ENCODE measurements at places on chromosomes 7 and 10. TPM values are rescaled to one million over a fixed set of nuclear protein-coding genes. Genes with fewer than 3 reads are reported as not detected.

Gene RSPH10B
- not detected for polyA plus RNA-seq

Gene DDC
- polyA plus RNA-seq, result not detected

Gene PRKRIP1
- 76.3 TPM for polyA plus RNA-seq

Gene METTL2B
- 21.3 TPM for polyA plus RNA-seq

Gene TDRD1
- polyA plus RNA-seq, result not detected

Gene PTER
- 3.3 TPM for polyA plus RNA-seq

Gene DPCD
- 146 TPM for polyA plus RNA-seq

Gene KLF14
- polyA plus RNA-seq, result not detected

Measured in cardiac muscle cell (in vitro differentiated cells and primary cell).